ENCODE measurements at places on chromosomes 3 and 15. TPM values are rescaled to one million over a fixed set of nuclear protein-coding genes. Genes with fewer than 3 reads are reported as not detected.

Gene DYNC1LI1
- 33.2 TPM for total RNA-seq

Gene ABI3BP
- 1.7 TPM for total RNA-seq

Gene XRN1
- total RNA-seq, result 18.8 TPM

Gene PEX11A
- total RNA-seq, result 7.0 TPM

Gene COL6A5
- not detected for total RNA-seq

Gene LYZL4
- total RNA-seq, result not detected

Gene ERC2
- total RNA-seq, result not detected

Gene ROBO2
- total RNA-seq, result 0.21 TPM

Gene LIPC
- total RNA-seq, result 1.4 TPM

Gene SOX14
- total RNA-seq, result not detected

Gene TTC23
- 16.2 TPM for total RNA-seq

Gene NLGN1
- total RNA-seq, result 0.21 TPM

Gene TGM5
- 0.21 TPM for total RNA-seq

Gene IMPG2
- total RNA-seq, result under 0.01 TPM

Gene AMOTL2
- total RNA-seq, result 114 TPM

Gene RAB5A
- total RNA-seq, result 60.7 TPM

Gene ZNF662
- 0.96 TPM for total RNA-seq

Gene OIP5
- 1.1 TPM for total RNA-seq

Gene TF
- total RNA-seq, result under 0.01 TPM

Gene LRTM1
- total RNA-seq, result not detected

Gene HYAL3
- total RNA-seq, result 14.7 TPM

Gene HTR3E
- not detected for total RNA-seq

Gene SENP7
- 5.1 TPM for total RNA-seq

Gene ATP10A
- total RNA-seq, result 0.21 TPM

Gene SUCNR1
- total RNA-seq, result not detected

Gene CHRNA5
- 2.6 TPM for total RNA-seq

Gene PCOLCE2
- total RNA-seq, result 1.1 TPM

Gene PGBD4
- 1.5 TPM for total RNA-seq

Gene FILIP1L
- 5.3 TPM for total RNA-seq

Gene CDCP1
- total RNA-seq, result 107 TPM

Gene STT3B
- 233 TPM for total RNA-seq

Gene KNG1
- not detected for total RNA-seq

Gene BOC
- 0.72 TPM for total RNA-seq

Measured in tracheal epithelial cell (primary cell).